ENCODE measurements at places on chromosomes 2 and 18.

DNA sequence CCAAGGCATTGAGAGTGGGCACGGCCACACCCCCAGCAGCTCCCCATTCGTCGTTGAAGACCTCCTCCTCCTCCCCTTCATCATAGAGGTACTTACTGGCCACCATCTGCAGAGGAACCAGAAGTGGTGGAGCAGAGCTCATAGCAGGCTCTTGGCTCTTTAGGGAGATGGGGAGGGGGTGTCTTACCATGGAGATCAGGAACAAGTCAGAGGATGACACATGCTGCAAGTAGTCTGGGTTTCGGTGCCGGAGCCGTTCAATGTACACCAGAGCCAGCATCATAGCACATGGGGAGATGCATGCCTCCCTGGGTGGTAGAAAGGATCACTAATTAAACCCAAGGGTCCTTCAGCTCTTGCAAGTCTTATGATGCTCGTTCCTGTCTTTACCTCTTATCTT is 1.9 kb downstream of the CNPPD1 start:
- DNase-seq = no peak

DNA sequence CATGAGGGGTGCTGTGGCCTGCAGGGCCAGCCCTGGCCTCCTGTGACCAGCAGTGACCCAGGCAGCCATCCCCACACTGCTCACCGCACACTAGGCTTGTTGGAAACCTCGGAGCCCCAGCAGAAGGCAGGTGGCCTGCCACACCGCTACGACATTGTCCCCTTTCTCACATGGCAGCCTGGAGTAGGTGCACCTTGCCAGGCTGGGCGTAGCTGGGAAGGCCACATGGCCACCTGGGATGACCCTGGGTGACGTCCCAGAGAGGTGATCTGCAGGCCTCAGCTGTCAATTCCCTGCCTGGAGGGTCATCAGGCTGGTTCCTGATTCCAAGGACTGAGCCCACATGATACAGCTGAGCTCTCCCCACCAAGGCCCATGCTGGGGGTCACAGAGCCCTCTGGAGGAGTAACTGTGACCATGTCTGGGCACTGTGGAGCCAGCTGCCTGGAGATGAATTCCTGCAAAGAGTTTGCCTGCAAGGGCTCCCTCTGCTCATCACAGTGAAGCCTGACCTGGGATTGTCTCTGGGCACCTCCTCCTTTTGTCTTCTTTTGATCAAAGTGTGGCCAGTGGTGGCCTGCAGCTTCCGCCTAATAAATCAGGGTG is 119.6 kb upstream of the OTOS start:
- no peak for DNase-seq

- DNase-seq = no peak
Measured at GRCh38 chr2:62415019-62415431, 91.0 kb downstream of the TMEM17 start.

GRCh38 chr2:200679535-200679934 is 93.7 kb downstream of the AOX1 start:
- DNase-seq = no peak

DNA sequence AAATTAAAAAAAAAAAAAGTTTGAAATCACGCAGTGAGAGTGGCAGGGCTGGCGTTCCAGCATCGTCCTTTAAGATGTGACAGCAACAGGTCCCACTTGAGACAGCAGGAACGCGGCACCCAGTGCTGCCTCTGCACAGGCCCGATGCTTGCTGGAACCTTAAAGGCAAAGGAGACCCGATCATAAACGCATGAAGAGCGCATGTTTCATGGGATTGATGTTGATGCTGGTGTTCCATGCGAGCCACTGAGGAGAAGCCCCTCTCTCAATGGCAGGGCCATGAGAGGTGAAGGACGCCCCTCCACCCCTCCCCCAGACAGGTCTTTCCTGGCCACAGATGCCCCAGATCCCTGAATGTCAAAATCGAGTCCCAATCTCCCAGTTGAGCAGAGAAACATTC is 17.9 kb upstream of the ALPI start:
- DNase-seq = no peak

DNA sequence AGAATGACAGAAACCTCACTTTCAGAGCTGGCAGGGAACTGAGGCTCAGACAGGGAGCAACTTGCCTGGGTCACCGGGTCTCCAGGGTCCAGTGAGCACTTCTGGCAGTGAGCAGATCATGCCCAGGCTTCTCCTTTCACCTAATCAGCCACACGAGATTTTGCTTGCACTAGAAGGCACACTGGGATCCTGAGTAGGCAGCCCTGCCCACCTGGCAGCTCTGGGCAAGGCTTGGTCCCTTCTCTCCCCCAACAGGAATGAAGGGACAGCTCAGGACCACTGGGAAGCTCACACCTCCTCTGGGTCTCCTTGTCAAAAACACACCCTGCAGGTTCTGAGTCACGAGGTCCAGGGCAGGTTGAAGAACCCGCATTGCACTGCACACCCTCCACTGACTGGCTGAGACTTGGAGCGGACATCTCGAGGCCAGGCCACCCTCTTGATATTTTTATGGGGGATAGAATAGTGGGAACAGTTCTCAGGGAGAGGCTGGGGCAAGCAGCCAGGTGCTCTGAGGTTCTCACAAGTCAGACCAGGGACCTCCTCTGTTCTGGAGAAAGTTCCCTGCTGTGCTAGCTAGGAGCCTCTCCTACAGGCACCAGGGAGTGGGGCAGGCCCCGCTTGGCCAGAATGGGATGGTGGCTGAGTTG is 5.7 kb downstream of the MAL start:
- DNase-seq = no peak

Measured in amygdala (tissue), 56 donors.